ENCODE measurements at places on chromosomes 5 and 9.

- DNase-seq: peak; percentile 53
Measured at GRCh38 chr9:36041506-36041905, 4.8 kb downstream of the RECK start.

GRCh38 chr5:167057665-167058064 is 1233.8 kb upstream of the WWC1 start:
- no peak for DNase-seq

DNA sequence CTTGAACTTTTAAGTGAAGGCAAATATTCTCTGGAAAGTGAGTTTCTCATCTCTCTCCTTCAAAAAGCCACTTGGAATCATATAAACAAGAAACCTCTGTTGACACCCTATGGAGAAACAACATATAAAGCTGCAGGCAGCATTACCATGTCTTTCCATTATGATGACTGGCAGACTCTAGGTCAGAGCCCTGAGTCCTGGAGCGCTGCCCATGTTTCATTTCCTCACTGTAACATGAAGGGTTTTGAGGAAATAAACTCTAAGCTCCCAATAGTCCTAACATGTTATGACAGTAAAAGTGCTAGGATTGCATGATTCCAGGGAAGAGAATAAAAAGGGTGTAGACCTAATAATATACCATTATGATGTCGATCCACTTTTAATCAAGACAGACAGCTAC is 220.6 kb downstream of the CTNND2 start:
- DNase-seq: peak; percentile 15

- DNase-seq: peak; percentile 46
Measured at GRCh38 chr9:14693251-14693861, at the start of gene ZDHHC21. ZDHHC21 (minus strand) TSS chr9:14693432; CDS start chr9:14674340, 19,092 bp downstream.

DNA sequence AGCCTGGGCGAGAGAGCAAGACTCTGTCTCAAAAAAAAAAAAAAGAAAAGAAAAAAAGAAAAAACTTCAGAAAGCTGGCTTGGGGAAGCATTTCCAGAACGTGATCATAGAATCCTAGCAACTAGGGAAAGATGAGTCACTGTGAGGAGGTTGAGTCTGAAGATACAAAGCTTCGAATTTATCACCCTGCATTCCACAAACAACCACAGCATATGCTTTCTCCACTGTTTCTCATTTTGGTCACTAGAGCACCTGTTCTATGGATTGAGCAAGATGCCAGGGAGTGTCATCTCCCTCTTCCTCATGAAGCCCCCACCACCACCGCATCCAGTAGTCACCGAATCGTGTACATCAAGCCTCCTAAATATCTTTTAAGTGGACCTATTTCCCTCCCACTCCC is 37.9 kb downstream of the SEMA5A start:
- no peak for DNase-seq

DNA sequence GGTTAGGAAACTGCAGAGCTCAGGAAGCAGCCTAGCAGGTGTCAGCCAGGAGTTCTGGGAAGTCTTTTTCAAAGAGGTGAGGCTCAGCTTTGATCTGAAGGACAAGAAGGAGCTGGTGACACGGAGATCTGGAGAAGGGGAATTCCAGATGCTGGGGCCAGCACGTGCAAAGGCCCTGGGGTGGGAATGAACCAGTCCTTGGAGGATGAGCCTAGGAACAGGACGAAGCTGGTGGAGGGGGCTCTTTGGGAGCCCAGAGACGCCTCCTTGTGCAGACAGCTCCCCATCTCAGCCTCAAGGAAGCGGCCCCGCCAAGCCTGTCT is 15.2 kb upstream of the RNU6ATAC start:
- no peak for DNase-seq

- no peak for DNase-seq
Measured at GRCh38 chr5:128546658-128547281, 8.7 kb upstream of the FBN2 start.

DNA sequence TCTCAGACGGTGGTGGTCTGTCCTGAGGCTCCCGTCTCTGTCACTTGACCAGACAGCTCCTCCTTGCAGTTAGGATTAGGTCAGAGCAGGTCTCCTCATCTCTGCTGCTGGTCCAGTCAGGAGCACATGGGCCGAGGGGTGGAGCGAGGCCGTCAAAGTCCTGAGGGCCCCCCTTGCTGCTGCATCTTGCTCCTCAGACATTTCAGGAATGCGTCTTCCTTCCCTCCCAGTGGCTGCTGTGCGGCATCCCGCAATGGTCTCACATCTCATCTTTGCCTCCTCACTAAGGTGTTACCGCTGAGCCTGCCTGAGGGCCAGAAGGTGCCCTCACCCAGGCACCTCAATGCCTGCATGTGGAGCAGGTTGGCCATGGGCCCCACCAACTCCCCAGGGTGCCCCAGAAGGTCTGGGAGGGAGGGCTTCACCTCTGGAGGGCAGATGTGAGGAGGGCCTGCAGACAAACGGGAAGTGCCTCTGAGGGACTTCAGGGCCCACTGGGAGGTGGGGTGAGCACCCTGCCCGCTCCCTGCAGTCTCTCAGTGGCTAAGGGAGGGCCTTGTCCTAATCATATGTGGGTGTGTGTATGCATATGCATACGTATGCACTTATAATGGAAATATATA is 137.7 kb upstream of the LMX1B start:
- no peak for DNase-seq

- DNase-seq: no peak
Measured at GRCh38 chr9:127943011-127943662, 5.5 kb upstream of the DPM2 start.

DNA sequence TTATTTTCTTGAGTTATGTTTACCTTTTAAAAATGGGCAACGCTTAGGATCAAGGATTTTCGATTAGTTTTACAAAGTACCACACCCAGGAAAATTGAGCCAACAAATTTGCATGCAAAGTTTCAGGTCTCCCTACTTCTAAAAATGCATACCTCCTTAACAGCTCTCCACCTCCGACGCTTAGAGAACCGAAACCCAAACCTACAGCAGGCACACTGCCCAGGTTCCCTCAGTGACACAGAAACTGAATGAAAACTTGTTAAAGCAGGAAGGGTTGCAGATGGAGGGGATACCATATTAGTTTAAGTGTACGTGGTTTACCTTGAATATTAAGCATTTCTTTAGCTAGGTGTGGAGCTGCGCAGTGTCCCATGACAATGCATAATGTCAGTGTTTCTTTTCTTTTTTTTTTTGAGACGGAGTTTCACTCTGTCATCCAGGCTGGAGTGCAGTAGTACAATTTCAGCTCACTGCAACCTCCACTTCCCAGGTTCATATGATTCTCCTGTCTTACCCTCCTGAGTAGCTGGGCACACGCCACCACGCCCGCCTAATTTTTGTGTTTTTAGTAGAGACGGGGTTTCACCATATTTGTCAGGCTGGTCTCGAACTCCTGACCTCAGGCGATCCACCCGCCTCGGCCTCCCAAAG is 1.6 kb upstream of the SUB1 start:
- DNase-seq: peak; percentile 47

- no peak for DNase-seq
Measured at GRCh38 chr9:123735376-123735775, 194.6 kb downstream of the DENND1A start.

DNA sequence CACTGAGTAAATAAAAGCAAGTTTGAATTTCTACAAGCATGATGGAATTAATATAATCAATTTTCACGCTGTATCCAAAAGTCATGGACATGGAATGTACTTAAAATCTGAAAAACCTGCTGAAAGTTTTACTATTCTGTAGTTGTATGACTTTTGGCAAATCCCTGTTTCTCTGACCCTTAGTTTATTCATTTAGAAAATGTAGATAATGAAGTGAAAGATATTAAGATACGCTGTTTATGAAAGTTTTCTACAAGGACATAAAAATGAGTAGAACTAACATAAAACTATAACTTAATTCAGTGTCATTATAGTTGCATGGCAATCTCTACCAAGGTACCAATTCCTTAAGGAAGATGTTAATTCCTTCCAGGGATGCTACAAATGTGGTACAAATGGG is 363.2 kb upstream of the MPDZ start:
- DNase-seq: no peak

DNA sequence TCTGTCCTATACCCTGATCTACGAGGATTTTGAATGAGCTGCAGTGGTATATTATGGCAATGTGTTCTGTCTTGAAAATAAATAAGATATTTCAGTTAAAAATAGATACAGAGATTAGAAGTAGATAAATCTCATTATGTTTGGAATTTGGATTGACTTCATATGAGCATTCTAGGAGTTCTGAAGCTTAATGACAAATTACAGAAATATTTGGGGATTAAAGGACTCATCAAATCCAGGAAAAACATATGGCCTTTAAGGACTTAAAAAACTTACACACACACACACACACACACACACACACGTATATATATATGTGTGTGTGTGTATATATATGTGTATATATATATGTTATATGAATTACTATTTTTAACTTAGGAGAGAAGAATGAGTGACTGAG is 446.9 kb upstream of the CD180 start:
- DNase-seq: no peak

DNA sequence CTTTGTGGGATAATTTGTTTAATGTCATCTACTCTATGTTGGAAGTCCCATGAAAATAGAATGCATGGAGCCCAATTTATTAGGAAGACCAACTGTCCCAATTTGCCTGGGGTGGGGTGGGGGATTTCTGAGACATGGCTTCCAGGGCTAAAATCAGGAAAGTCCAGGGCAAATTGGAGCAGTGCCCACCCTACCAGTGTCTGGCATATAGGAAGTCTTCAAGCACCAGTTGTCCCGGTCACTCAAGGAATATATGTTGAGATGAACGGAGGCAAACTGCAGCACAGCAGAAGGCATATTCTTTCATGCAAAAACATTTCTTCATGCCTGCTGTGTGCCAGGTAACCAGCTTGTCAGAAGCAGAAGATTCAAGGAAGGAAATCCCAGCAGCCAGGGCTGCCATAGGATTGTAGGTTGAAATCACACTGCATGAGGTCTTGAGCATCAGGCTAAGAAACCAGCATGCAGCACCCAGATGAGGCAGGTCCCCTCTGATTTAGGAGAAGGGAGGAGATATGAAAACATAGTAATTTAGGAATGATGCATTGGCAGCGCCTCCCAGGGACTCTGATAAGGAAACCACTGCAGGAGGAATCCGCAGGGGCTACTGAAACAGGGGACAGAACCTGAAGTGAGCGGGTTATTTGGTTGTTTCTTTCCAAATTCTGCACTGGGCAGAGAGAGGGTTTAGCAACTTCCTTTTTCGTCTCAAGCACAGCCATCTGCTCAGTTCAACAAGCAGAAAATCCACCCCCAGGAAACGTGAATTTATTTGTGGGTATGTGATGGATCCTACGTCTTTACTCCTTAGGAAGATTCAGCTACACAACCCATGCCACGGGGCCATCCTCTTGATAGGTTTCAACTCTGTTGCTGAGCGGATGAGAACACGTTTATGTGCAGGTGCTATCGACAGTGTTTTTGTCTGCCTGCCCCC is 112.6 kb upstream of the CPEB4 start:
- peak; percentile 83 for DNase-seq

DNA sequence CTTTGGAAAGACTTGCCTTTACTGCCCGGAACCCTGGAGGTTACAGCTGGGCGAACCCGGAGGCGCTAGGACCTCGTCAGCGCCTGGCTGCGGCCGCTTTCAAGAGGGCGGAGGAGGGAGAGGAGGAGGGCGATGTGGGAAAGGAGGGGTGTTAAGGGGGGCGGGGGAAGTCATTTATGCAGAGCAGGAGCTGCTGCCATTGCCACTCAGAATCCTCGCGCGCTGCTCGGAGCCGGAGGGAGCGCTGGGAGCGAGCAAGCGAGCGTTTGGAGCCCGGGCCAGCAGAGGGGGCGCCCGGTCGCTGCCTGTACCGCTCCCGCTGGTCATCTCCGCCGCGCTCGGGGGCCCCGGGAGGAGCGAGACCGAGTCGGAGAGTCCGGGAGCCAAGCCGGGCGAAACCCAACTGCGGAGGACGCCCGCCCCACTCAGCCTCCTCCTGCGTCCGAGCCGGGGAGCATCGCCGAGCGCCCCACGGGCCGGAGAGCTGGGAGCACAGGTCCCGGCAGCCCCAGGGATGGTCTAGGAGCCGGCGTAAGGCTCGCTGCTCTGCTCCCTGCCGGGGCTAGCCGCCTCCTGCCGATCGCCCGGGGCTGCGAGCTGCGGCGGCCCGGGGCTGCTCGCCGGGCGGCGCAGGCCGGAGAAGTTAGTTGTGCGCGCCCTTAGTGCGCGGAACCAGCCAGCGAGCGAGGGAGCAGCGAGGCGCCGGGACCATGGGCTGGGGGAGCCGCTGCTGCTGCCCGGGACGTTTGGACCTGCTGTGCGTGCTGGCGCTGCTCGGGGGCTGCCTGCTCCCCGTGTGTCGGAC is at the start of gene PCSK5:
Gene PCSK5, plus strand, starts transcription at position 202 of the 805 bp plus-strand sequence. Its CDS starts 509 bp downstream, at position 711.
- DNase-seq: peak; percentile 66

- peak; percentile 5 for DNase-seq
Measured at GRCh38 chr9:4263591-4263990, 36.3 kb downstream of the GLIS3 start.

- DNase-seq: no peak
Measured at GRCh38 chr5:158470764-158471534, 612.0 kb upstream of the CLINT1 start.

DNA sequence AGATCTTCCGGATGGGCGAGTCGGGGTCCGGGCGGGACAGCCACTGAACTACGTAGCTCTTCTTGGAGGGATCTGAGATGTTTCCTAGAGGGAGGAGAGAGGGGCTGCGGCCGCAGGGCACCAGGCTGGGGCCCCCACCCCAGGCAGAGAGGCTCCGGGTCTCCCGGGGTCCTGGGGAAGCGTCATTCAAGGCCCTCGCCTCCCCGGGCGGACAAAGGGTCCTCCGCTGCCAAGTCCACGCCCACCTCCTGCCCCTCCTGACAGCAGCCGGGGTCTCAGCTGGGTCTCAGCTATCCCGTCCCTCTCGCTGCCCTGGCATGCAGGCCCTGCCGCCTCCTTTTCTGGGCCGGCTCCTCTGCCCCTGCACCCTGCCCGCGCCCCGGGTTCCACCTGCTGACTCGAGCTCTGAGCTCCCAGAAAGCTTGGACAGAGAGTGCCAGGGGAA is 61.5 kb downstream of the ZNF354C start:
- no peak for DNase-seq

GRCh38 chr5:51651889-51652288 is 268.6 kb downstream of the ISL1 start:
- DNase-seq: no peak

GRCh38 chr9:24189986-24190385 is 355.7 kb downstream of the IZUMO3 start:
- no peak for DNase-seq

DNA sequence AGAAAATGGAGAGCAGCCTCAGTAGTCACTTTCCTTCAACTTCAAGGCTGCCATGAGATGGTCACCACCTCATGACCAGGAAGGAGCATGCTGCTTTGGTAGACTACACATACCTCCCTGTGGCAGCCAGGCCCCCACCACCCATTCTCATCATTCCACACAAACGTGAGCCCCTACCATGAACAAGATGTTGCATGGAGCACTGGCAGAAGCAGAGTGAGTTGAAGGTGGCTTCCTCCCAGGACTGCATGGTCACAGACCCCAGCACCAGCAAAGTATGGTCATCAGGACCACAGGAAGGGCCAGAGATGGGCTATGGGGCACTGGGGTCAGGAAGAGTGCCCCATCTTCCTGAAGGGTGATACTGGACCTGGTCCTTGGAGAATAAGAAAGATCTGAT is 65.5 kb upstream of the FOXE1 start:
- no peak for DNase-seq

- no peak for DNase-seq
Measured at GRCh38 chr9:137311986-137312851, 10.1 kb upstream of the NRARP start.

GRCh38 chr5:30604648-30605262 is 588.7 kb upstream of the CDH6 start:
- DNase-seq: no peak

Data from MV-4-11 (cell line).